NCI-H2081 (cell line): ENCODE measurements at places on chromosomes 2 and 18.

DNA sequence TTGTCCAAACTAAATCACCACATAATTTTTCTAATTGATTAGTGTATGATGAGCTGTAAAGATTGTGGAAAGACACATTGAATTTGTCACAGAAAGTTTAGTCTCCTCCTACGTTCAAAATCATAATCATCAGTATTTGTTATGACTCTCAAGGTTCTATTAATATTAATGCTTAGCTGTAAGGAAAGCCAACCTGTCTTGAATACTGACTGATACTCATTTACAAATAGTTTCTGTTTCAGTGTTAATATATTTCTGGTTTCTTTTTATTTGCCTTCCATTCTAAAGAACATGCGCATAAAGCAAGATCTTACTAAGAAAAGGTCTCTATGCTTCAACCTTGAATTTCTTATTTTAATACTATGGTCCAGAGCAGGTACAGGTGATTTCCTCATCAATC, 55.1 kb downstream of the CPS1 start:
- DNase-seq, result no peak

DNA sequence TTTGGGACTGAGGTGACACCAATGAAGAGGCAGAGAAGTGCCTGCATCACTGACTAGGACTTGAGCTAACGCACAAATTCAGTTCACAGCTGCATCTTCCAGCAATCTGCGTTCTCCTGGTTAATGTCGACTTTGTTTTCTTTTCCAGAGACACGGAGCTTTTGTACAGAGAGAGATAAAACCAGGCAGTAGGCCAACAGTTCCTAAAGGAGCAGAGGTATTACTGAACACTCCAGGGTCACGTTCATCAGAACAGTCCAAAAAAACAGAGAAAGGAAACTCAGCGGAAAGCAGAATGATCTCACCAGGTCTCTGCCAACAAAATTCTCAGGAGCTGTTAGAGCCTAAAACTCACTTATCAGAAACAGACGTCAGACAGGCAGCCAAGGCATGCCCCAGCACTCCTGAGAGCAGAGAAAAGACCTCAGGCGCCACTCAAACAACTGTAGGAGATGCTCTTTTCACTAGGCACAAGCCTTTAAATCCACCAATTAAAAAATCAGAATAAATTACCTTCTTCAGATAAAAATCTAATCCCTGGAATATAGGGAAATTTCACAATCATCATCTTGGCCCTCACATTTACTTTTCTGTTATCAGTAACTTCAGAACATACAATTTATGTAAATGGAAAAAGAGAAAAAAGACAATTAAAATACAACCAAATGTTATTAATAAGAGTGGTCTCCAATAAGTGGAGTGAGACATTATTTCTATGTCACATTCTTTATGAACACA, 95.9 kb upstream of the SPTBN1 start:
- DNase-seq, result no peak

DNA sequence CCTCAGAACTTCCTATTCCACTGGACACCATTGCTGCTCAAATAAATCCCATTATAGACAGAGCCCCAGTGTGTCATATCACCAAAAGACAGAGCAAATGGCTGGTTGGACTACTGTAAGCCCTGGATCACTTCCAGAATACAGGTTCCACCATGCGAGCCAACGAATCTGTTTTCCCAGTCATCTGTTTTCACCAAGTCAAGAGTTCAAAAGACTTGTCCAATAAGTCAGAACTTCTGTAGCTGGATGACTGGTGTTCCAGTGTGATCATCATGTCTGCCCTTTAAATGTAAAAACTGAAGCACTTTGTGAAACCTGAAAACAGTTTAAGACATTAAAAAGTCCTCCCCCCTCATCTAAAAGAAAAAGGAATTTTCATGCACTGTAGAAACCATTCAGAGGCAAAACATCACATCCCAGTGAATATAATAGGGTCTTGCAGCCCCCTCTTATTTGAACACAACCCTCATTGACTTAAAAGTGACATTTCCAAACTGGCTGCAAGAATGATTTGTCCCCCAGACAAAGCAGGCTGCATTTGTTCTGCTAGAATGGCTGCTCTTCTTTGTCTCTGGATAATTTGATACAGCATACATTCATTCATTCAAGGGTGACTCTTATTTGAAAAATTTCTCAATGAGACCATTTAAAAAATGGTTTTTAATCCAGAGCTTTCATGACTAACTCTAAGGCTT, 64.6 kb upstream of the TANC1 start:
- DNase-seq, result no peak

DNA sequence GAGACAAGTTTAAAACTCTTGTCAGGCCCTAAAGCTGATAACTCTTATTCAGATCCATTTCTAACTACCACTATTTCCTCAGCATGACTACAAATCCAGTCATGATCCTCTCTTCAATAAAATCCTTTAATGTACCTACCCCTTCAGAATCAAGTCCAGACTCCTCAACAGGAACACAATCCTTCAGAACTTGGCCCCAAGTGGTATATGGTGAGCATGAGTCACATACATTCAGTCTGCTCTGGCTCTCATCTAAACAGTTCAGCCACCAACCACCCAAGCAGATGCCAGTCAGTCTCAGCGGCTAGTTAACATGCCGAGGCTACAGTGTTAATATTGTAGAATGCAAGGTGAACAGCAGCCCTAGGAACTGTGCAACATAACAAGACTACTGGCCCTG, 9.7 kb downstream of the LMAN2L start:
- DNase-seq, result no peak

- peak; percentile 54 for DNase-seq
These were observed 265.3 kb upstream of the PKDCC start for GRCh38 chr2:41782306-41783158.

GRCh38 chr2:88554189-88554588, 73.1 kb downstream of the EIF2AK3 start:
- DNase-seq, result no peak

DNA sequence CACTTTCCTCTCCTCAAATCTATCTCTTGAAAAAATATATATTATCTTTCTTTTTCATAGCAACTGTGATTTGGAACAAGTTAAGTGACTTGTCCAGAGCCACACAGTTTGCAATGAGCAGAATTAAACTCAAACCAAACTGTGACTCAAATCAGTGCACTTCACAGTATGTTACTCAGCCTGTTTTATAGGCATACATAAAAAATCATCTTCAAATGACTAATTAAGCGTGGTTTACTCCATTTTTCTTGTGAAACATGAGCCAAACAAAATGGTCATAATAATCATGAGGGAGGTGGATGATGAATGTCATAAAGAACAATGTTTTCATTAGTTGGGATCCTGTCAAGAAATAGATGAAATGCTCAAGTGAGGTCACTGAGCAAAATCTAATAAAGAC, 6.1 kb upstream of the CCDC178 start:
- DNase-seq, result no peak

GRCh38 chr2:33064349-33064801, 117.6 kb downstream of the LTBP1 start:
- DNase-seq, result no peak

GRCh38 chr18:9905401-9905922, 8.4 kb upstream of the VAPA start:
- no peak for DNase-seq

- no peak for DNase-seq
These were observed 87.2 kb downstream of the LONRF2 start for GRCh38 chr2:100235098-100235497.

- DNase-seq, result no peak
These were observed 3.0 kb downstream of the EN1 start for GRCh38 chr2:118844261-118845004.

DNA sequence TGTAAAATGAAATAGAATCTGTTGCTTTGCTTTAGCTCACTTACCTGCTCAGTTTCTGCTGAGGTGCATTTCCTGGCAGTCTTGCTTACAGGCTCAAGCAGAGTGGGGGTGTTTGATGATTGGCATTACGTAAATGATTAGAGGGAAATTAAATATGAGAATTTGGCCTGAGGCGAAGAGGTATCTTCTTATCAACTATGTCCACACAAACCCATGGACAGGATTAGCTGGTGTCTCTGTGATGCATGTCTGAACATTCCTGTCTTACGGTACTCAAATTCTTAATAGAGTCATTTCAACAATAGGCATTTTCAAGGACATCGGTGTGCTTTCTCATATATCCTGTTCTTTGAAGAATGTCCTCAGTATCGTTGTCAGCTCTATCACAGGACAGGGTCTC, 102.1 kb downstream of the PRPF40A start:
- DNase-seq, result no peak

DNA sequence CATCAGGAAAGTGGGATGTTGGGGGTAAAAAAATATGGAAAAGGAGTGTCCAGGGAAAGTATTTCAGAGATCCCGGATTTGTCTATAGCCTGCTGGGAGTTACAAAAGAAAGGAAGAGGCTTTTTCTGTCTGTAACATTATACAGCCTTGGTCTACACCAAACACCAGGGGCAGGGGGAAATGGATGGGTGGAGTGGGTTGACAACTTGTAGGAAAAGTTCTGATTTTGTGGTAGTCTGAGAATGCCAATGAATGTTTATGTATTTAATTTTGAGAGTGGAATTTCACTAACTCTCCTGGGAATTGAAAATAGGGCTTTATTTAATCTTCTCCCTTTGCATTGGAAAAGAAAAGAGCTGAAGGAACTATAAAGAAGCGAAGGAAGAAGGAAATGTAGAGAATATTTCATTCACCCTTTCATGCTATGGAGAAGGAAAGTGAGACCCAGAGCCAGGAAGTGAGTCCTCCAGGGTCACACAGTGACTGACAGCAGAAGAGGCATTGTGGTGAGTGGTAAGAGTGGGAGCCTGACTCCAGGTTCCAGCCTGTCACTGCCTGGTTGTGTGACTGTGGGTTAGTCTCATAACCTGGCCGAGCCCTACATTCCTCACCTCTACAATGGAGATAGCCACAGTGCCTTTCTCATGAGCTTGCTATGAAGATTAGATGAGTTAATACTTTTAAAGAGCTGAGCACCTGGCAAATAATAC, 346.3 kb upstream of the TNP1 start:
- no peak for DNase-seq
